Left ventricle myocardium superior (tissue), 1 donor: ENCODE measurements at places on chromosomes 5 and 9. TPM values are rescaled to one million over a fixed set of nuclear protein-coding genes. Genes with fewer than 3 reads are reported as not detected.

GRCh38 chr9:114787781-114788498 is 17.9 kb downstream of the TNFSF15 start:
- no peak for DNase-seq

DMGDH gene
- 1.3 TPM for total RNA-seq

DNA sequence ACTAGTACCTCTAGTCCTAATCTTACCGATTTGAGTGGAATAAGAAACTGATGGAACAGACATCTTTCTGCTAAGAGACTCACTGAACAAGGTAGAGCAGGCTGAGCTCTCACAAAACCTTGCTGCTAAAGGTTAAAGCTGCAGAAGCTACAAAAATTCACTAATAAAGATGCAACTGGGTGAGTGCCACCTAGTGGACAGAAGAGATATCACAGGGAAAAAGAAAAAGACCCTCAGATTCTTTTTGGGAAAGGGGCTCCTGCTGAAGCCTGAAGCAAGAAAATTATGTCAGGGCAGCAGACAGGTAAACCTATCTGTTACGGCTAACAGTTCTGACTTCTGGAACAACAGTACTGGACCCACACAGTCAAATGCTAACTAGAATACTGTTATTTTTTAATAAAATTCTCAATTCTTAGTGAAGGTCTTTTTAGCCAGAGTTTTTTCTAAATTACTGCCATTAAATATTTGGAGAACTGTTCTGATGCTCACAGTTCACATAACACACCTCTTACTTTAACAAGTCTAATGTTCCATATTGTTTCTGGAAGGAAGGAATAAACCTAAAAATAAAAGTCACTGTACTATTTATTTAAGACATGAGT is 51.2 kb downstream of the DIAPH1 start:
- no peak for DNase-seq

- no peak for DNase-seq
Observed at GRCh38 chr5:27773166-27773565, 734.8 kb upstream of the CDH9 start.

GDA gene
- 2.0 TPM for total RNA-seq

GRCh38 chr5:67934976-67935375 is 280.6 kb upstream of the PIK3R1 start:
- DNase-seq: no peak
